ENCODE measurements at places on chromosomes 4 and X.

DNA sequence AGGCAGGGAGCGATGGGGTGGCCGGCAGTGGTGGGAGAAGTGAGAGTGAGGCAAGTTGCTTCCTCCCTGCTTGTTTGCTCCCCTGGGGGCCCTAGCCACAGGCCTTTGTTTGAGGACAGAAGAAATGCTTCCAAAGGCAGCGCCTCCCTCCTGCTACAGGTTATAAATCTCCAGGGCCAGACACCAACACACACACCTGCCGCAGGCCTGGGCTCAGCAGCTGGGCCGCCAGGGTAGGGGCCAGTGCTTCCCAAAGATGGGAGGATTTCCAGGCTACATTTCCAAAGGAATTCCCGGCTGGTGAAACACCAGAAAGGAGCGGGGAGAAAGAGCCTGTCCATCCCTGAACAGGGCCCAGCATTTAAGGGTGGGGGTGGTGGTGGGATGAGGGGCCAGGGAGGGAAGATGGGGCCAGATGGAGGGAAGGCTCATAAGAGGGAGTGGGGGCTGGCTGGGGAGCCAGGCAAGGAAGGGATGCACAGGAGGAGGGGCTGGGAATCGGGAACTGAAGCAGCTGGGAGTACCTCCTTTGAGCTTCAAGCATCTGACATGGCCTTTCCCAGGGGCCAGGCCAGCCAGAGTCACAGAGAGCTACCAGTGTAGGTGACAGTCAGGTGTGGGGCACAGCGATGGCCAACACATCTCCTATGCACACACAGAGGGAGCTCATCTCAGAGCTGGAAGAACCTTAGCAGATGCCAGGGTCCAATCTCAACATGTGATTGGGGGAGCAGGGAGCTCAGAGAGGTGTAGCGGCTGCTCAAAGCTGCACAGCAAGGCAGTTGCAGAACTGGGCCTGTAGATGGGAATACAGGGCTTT, 143.9 kb downstream of the PJA1 start:
- no peak for DNase-seq

DNA sequence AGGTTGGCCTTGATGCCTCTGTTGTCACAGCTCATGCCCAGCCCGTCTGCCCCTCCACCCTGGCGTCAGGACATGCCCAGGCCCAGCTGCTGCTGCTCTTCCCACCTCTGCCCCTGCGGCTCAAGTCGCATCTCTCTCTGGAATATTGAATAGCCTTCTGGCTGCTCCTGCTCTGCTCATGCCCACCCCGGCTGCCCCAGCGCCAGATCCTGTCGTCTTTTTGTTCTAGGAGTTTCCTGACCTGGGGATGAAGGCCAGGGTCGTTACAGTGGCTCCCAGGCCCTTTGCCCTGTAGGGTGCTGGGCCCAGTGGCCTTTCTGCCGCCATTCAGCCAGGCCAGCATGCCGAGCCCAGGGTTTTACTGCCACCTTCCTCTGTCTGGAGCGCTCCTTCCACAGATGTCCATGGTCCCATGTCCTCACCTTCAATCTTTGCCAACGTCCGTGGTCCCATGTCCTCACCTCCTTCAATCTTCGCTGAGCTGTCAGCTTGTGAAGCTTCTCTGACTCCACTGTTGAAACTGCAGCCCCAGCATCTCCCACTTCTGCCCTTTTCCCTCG, 9.7 kb downstream of the MAEA start:
- no peak for DNase-seq

GRCh38 chr4:132065940-132066495, 1083.1 kb upstream of the PCDH10 start:
- DNase-seq = no peak

GRCh38 chr4:124887739-124888138, 175.2 kb upstream of the ANKRD50 start:
- no peak for DNase-seq

DNA sequence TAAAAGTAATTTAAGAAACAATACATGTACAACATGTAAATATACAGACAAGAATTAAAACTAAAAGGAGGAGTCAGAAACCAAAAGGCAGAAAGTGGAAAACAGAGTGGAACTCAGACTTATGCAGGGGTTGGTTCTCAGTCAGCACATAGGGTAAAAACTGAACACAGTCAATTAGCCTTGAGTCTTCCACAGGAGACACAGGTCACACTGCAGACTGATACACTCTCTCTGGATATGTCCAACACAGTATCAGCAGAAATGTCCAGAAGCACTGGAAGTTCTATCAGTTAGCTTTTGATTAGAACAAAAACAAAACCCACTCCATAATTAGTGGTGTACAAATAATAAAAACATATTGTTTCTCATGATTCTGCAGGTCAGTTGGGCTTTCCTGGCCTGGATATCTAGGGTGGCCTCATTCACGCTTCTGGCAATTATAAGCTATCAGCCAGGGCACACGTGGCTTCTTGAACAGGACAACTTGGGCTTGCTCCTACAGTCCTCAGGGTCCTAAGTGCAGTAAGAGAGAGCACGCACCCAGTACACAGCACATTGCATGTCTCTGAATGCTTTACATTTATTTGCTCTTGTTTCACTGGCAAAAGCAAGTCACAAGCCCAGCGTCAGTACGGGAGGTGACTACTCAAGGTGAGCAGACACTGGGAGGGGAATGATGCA, 21.6 kb downstream of the TEC start:
- DNase-seq = no peak

GRCh38 chrX:113833096-113834055, 750.5 kb upstream of the HTR2C start:
- DNase-seq = no peak

GRCh38 chr4:83510442-83510841, 25.5 kb upstream of the GPAT3 start:
- no peak for DNase-seq

DNA sequence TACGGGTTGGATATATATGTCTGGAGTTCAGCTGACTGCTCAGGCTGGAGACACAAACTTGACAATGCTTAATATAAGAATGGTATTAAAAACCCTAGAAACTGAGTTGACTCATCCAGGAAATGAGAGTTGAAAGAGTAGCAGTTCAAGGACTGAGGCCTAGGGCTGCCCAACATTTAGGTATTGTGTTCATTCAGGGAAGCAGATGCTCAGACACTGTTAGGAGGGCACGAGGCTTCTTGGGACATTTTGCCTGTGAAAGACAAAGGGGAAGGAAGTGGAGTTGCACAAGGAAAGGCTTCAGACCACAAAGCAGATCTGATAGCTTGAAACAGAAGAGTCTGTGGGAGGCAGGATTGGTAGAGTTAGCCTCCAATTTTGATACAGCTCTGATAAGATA, 52.0 kb upstream of the HS3ST1 start:
- DNase-seq = no peak

DNA sequence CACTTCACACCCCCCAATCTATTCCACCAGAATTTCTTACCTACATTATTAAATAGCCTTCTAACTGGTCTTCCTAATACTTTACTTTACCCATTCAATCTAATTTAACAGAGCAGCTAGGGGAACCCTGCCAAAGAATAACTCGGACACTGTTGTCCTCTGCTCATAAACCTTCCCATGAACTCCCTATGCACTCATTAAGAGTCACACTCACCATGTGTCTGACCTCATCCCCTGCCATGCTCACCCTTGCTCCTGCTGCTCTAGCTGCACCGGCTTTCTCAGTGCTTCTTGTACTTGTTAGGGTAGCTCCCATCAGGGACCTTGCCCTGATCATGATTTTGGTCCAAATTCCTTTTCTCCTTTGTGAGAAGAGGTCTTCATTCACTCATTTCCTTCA, 54.6 kb upstream of the GUCY1A1 start:
- DNase-seq = no peak

DNA sequence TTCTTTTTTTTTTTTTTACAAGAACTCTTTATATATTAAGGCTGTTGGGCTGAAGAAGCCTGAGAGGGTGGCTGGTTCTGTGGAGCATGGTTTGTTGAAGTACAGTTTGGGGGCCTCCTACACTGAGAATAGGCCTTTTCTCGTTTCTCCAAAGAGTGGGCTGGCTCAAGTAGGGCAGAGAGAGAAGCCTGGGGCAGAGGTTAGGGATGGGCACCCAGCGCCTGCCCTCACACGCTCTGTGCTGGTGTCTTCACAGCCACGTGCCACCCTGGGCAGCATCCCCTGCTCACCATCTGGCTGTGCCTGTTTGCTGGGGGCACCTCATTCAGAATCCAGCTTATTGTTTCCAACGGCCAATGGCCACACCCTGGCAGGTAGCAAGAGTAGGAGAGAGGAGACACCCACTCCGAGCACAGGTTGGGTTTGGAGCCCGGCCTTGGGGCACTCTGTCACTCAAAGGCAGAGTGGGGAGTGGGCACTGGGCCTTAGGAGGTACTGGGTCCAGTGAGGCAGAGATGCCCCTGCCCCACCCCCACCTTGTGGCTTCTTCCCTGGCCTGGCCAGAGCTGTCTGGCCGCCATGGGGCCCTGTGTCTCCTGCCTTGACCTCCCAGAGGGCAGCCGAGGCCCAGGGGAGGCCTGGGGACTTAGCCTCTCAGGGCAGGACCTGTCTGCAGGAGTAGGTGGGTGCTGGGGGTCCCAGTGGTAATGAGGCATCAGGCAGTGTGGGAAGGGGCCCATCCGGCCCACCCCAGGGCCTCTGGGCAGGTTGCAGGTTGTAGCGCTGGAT, 2.9 kb downstream of the MSANTD1 start:
- DNase-seq = no peak

GRCh38 chr4:88158489-88159228, at the start of gene ABCG2:
ABCG2 (minus strand) TSS chr4:88158639; CDS start chr4:88139995, 18,644 bp downstream.
- DNase-seq = peak; percentile 12

- no peak for DNase-seq
These were observed 80.8 kb upstream of the ARX start for GRCh38 chrX:25096522-25097045.

- DNase-seq = no peak
These were observed 9.2 kb downstream of the UBE2A start for GRCh38 chrX:119583431-119584059.

GRCh38 chr4:56261027-56261426, 126.3 kb downstream of the AASDH start:
- DNase-seq = peak; percentile 16

DNA sequence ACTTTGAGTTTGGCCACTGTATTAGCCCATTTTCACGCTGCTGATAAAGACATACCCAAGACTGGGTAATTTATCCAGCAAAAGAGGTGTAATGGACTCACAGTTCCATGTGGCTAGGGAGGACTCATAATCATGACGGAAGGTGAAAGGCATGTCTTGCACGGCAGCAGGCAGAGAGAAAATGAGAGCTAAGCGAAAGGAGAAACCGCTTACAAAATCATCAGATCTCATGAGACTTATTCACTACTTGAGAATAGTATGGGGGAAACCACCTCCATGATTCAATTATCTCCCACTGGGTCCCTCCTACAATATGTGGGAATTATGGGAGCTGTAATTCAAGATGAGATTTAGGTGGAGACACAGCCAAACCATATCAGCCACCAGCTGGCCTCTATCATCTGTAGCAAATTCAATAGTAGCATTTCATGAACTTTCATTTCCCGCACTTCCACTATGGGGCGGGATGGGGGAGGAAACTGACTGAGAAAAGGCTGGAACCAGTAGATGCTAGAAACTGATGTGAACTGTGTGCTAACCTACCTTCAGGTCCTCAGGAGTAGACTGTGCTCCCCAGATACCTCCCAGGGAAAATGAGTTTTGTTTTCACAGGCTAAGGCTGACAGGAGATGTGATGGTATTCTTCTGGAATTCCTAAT, 35.3 kb upstream of the LGI2 start:
- DNase-seq = no peak

GRCh38 chr4:56183344-56183959, 203.8 kb downstream of the AASDH start:
- no peak for DNase-seq

- DNase-seq = no peak
These were observed 107.6 kb upstream of the BMPR1B start for GRCh38 chr4:94650134-94650495.

Data from stimulated activated CD4-positive, alpha-beta T cell treated with anti-CD3 and anti-CD28 coated beads, Interleukin-15, amount 100 ng/mL, for 1 hour (primary cell).